ENCODE measurements at places on chromosomes 7 and 10.

DNA sequence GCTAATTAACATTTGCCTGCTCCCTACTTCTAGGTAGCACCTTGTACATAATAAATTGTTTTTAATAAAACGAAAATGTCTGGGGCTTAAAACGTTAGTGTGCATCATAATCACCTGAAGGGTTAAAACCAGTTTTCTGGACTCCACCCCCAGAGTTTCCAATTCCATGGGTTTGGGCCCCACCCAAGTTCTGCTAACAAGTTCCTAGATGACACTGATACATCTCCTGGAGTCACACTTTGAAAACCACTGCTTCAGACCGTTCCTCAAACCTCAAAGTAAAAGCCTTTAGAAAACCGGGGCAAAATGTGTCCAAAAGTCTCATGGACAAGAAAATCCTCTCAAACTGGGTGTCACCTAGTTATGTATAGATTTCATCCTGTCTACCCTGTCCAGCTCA, 9.3 kb downstream of the OSBPL3 start:
- DNase-seq: no peak

DNA sequence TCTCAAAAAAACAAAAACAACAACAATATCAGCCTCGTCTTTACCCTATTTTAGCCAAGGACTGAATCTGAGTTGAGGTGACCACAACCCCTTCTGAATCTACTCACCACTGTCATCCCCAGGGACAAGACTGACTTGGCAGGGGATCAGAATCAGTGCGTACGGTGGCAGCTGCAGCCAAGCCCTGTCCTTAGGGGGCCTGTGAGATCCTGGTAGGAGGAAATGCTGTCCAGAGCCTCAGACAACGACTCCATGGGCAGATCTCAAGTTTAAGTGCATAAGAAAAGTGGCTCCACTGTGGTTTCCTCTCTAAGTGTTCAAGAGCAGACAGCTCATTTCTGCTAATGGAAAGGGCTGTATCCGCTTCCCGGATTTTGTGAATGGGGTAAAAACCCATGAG, 22.4 kb upstream of the CYTH3 start:
- DNase-seq: no peak

- no peak for DNase-seq
These were observed 124.0 kb downstream of the HERPUD2 start for GRCh38 chr7:35570937-35571336.

DNA sequence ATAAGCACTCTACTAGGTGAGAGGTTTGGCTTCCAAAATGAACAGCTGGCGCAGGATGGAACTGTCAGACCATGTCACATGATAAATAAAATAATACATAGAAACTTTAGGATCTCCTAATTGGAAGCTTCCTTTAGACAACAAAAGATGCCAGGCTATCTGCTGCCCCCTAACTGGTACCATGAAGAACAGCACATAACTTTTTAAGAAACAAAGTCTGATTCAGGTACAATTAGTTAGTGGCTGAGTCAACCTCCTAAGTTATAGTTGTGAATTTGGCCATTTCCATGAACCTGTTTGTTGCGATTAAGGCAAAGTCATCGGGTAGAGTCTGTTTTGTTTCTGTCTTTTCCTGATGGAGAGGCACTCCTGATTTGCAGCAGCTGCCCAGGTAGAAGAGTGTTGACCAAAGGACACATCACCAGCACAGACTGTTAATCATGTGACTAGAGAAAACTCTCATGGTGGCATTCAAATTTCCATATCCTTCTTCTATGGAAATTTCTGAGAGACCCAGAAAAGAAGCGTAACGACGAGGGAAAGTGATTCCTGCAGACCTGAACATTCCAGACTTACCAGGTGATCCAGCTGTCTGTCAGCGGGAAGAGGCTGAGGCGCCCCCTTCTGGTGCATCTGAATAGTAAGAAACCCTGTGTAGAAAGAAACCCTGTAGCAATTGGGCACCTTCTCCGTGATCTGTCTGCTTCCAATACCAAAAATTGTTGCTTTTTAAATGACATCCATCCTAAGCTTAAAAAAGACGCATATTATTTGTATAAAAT, 8.6 kb upstream of the INHBA start:
- DNase-seq: no peak

DNA sequence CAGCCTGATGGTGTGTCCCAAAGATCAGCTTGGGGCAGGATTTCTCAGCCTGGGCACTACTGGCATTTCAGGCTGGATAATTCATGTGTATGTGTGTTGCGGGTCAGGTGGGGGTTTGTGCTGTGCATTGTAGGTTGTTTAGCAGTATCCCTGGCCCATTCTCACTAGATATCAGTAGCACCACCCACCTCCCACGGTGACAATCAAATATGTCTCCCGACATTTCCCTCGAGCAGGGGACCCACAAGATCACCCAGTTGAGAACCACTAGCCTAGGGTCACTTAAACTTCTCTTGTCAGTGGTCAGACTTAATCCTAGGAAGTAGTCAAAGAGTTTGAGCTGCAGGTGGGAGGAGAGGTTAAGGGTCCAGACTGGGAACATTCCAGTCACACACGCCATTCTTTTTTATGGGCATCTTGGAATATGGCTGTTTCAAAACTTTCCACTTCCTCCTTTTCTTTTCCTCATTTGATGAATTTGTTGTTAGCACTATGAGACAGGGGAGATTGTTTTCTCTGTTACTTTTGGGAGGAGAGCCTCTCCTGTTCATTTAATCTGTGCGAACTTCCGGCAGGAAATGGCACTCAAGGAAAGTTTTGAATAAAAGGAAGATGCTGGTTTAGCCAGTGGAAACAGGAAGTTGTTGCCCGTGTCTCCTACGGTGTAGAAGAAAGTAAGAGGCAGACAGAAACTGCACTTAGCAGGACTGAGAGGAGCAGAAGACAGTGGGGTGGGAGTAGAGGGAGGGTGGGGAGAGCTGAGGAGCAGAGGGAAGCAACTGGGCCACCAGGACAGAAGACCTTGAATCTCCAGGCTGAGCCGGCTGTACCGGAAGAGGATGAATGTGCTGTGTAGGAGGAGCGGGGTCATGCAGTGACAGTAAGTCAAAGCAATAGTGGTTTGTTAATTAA, 17.6 kb upstream of the EXOC6 start:
- DNase-seq: no peak

GRCh38 chr10:46527241-46527811, 29.1 kb downstream of the GPRIN2 start:
- no peak for DNase-seq

- no peak for DNase-seq
These were observed 36.0 kb upstream of the SRGN start for GRCh38 chr10:69051710-69052487.

DNA sequence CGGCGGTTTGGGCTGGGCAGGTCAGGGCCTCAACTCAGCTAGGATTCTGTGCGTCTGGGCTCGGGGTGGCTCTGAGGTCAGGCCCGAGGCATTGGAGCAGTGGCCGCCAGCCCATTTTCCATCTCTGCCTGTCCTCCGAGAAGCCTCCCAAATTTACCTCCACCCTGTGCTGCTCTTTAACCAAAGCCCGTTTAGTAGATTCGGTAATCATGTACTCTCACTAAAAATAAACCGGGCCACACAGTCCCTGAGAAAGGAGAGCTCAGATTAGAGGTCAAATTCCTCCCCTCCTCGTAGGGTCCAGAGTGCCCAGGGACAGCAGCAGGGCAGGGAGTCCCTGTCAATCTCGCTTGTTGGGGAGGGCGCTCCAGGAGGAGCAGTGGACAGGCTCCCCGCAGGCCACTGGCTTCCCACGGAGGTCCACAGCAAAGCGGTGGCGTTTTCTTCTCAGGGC, 88.7 kb upstream of the CHST15 start:
- DNase-seq: no peak

GRCh38 chr7:146185844-146186243, 69.2 kb downstream of the CNTNAP2 start:
- no peak for DNase-seq

DNA sequence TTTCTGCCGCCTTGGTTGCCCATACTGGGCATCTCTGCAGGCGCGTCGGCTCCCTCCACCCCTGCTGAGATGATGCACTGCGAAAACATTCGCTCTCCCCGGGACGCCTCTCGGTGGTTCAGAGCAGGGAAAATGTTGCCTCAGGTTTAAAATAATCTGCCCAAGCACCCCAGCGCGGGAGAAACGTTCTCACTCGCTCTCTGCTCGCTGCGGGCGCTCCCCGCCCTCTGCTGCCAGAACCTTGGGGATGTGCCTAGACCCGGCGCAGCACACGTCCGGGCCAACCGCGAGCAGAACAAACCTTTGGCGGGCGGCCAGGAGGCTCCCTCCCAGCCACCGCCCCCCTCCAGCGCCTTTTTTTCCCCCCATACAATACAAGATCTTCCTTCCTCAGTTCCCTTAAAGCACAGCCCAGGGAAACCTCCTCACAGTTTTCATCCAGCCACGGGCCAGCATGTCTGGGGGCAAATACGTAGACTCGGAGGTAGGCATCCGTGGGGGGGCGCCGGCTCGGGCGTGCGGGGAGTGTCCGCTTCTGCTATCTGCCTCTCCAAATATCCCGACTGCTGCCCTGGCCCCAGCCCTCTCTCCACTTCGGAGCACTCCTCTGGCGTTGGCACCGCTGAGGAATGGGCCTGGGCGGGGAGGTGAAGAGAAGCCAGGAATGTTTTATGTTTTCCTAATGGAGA, at the start of gene CAV1:
Gene CAV1 (plus strand): TSS at position 428 of the 689 bp plus-strand sequence. CDS start 27 bp downstream, at position 455.
- no peak for DNase-seq

GRCh38 chr10:81027223-81027622, 489.5 kb downstream of the SH2D4B start:
- DNase-seq: no peak

DNA sequence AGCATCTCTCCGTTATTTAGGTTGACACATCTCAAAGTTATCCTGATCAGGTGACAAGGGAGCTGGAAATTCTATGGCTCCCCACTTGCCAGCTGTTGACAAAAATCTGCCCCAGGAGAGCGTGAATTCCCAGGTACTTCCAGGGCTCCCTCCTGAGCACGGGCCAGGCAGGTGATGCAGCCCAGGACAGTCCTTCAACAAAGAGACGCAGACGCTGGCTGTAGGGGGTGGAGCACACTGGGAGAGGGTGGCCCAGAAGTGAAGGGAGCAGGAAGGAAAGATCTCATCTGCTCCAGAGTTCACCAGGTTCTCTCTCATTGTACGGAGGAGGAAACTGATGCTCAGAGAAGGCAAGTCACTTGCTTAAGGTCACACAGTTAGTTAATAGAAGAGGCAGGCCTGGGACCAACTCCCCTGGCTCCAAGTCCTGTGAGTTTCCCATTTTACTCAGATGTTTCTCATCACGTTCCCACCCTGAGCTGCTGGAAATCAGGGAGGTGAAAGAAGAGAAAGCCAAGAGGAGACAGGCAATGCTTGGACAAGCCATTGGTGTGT, 41.0 kb upstream of the CHST3 start:
- DNase-seq: no peak

DNA sequence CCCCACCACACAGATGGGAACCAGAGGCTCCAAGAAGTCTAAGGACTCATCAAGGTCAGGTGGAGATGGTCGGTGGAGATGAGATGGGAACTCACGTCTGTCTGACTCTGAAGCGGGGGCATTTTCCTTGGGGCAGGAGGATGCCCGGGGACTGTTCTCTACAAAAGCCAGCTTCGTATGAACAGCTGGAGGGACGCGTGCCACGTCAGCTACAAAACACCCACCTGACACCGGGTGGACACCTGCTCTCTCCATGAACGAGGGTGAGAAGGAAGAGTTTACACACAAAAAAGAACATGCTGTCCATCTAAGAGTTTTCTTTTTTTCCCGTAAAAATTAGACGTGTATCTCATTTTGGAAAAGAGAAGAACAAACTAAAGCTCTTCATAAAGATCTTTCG, 47.7 kb downstream of the C10orf143 start:
- DNase-seq: no peak

- no peak for DNase-seq
These were observed 169.6 kb downstream of the SRPK2 start for GRCh38 chr7:105218939-105219770.

GRCh38 chr7:2585446-2585845, 26.7 kb downstream of the IQCE start:
- DNase-seq: no peak

DNA sequence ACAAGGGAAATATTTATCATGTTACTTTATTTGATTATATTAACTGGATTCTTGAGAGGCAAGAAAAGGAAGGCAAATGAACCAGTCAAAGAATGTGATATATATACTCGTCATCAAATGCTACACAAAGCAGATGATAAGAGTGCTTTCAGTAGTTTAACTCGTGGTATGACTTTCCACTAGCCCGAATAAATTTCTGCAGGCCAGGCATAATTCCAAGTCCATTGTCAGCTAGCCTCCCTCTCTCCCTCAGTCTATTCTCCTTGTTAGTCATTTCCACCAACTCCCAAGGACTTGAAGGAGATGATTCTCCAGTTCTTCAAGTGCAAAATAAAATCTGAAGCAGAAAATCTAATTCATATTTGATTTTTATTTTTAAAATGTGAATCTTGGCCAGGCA, 190.5 kb downstream of the GLI3 start:
- DNase-seq: no peak

- no peak for DNase-seq
These were observed 9.0 kb upstream of the ADAP1 start for GRCh38 chr7:963236-964078.

- DNase-seq: no peak
These were observed 228.7 kb downstream of the FRMD4A start for GRCh38 chr10:14102056-14102455.

GRCh38 chr10:33065111-33065510, 107.1 kb upstream of the ITGB1 start:
- no peak for DNase-seq

- no peak for DNase-seq
These were observed 7.4 kb upstream of the NRCAM start for GRCh38 chr7:108463613-108464012.

DNA sequence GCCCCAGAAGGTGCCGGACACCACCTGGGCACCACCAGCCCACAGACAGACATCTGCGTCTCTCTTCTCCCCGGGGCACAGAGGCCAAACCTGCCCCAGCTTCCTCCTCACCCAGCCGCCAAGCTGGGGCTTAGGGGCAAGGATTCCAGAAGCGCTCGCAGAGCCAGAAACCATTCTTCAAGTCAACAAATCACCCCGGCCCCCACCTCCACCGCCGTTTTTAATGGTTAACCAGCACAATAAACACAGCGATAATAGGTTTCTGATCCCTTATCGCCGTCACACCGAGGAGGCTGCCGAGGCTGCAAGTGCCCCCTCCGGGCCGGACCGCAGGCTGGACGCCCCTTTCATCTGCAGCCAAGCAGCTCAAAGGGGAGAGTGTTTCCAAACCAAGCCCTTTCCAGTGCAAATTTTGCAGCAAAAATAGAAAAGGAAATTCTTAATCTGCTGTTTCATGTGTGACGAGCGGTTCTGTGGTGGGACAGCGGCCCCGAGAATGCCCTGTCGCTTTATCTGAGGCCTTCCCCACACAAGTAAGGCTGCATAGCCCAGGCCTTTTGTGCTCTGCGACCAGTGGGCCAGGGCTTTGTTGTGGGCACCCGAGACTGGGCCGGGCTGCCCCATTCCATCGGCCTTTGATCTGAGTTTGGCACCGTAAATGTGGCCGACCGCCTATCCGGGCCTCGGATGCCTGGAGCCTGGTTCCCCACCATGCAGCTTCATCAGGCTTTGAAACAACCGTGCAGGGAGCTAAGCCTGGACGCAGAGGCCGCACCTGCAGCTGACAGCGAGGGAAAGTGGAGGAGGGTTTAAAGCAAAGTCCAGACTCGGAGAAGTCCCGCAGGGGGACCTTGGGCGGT, 83.2 kb downstream of the FOXL3 start:
- DNase-seq: no peak

Data from activated T-helper 1 cell treated with Interleukin-2 at 50 U/mL for 16 hours (primary cell).